Fibroblast of skin of abdomen (primary cell): ENCODE measurements at places on chromosomes 13 and 19.

DNA sequence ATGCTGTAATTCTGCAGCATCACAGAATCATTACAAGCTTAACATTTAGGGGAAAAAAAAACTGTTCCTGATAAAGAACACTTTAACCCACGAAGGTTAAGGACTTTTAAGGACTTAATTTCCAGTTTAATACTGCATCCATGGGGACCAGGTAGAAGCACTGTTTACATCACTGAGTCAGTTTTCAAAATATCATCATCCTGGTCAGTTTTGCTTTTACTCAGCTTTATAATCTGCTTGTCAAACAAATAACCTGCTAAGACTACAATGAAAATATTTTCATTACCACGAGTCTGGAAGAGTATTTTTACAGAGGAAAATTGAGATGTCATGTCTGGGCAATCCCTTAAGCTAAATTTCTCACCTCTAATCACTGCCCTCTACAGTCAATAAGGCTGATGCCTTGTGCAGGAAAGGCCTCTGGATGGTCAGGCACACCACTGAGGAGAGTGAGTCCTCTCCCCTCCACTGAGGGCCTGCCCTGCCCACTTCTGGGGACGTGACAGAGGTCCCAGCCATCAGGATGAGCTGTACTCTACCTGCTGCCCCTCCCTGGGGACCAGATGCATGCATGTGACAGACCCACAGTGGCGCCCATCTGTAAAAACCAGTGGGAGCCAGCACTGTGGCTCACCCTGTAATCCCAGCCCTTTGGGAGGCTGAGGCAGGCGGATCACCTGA lies 31.0 kb downstream of the FOXO1 start:
- DNase-seq: no peak

DNA sequence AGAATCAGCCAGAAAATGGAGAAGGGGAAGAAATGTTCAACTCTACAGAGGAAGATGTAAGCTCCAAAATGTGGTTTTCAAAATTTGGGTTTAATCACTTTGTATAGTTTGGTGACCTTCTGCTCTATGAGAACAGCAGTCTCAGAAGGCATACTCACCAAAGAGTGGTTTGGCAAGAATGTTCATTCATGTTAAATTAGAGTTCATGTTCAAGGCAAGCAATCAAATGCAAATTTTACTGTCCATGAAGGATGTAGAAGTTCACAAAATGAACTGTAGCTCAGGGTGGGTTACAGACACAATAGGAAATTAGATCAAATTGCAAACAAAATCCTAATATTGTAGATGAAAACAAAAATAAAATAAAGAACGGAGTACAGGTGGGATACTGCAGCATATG lies 606.7 kb upstream of the PCDH20 start:
- DNase-seq: no peak

DNA sequence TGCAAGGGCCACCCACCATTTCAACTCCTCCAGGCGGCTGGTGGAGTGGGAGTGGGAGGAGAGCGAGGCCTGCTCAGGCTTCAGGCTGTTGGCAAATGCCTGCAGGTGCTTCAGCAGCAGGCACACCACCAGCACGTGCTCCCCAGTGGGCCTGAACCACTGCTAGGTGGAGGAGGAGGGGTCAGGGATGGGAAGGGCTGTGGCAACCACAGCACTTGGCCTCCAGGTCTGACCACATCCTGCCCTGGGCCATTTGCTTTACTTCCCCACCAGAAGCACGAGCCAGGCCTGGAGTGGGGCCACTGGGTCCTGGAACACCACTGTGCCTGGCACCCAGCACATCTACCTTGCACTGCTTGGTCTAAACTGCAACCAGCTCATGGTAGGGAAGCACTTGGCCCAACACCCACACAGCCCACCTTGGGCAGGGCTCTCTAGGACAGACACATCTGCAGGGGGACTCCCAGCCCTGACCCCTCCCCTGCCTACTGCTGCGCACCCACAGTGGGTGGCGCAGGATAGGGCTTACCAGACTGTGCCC lies 26.2 kb downstream of the TUBA3C start:
- DNase-seq: no peak

DNA sequence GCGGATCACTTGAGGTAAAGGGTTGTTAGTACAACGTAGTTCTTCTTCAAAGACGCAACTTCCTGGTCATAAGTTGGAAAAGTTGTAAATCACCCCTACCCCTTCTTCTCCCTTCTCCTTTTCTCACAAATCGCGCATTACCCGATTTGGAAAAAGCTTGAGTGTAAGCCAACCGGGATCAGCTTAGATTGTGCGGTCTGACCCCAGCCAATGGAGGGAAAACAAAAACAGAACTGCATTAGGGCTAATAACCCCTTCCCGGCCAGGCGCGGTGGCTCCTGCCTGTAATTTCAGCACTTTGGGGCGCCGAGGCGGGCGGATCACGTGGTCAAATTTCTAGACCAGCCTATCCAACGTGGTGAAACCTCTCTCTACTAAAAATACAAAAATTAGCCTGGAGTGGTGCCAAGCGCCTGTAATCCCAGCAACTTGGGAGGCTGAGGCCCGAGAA lies 806 bp downstream of the ZNF90 start:
- DNase-seq: peak; percentile 27

DNA sequence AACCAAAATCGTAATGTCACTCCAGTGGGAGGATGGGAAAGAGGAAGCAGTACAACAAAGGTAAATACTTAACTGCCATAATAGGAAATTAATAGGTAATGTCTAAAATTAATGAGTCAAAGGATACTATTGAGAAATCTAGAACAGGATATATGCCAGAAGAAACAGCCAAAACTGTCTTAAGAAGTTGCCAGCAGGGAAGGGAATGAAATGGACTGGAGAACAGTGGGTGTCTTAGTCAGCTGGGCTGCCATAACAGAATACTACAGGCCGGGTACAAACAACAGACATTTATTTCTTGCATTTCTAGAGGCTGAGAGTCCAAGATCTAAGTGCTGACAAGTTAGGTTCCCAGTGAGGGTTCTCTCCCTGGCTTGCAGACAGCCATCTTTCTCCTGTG lies 40.3 kb upstream of the IPO5 start:
- no peak for DNase-seq

- DNase-seq: no peak
Observed at GRCh38 chr13:24243302-24243701, 66.1 kb upstream of the C1QTNF9 start.

- DNase-seq: peak; percentile 67
Observed at GRCh38 chr13:79874396-79875360, 393.7 kb downstream of the NDFIP2 start.

DNA sequence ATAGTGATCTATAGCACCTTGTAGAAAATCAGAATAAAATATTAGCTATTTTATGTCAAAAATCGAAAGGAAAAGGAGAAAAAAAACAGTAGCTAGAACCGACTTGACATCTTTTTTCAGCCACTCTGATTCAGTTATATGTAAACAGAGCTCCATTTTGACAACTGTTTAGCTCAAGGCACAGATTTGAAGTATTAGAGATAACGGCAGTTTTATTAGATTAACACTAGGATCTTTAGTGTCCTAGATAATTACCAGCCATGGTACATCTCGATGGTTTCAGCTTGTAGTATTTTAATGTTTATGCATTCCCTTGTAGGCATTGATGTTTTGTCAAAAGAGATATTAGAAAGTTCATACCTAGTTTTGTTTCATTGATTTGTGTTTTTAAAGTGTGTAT lies 67.3 kb downstream of the PCDH17 start:
- no peak for DNase-seq

- DNase-seq: no peak
Observed at GRCh38 chr13:29987340-29987739, 136.9 kb upstream of the UBL3 start.

DNA sequence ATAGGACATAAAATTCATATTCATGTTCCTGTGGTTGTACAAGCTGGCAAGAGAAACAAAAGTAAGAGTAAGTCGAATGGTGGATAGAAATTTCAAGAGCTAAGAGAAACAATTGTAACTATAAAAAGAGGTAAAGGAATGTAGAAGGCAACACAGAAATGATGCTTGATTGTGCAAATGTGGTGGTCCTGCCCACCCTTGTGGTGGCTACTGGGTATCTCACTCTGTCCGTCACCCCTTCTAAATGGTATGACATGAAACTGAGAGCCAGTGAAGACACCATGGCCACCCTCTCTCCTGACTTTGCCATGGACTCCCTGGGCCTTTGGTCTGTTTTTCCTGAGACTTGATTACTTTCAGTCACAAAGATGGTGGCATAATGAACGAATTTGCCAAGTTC lies 925.9 kb upstream of the SLITRK6 start:
- no peak for DNase-seq

DNA sequence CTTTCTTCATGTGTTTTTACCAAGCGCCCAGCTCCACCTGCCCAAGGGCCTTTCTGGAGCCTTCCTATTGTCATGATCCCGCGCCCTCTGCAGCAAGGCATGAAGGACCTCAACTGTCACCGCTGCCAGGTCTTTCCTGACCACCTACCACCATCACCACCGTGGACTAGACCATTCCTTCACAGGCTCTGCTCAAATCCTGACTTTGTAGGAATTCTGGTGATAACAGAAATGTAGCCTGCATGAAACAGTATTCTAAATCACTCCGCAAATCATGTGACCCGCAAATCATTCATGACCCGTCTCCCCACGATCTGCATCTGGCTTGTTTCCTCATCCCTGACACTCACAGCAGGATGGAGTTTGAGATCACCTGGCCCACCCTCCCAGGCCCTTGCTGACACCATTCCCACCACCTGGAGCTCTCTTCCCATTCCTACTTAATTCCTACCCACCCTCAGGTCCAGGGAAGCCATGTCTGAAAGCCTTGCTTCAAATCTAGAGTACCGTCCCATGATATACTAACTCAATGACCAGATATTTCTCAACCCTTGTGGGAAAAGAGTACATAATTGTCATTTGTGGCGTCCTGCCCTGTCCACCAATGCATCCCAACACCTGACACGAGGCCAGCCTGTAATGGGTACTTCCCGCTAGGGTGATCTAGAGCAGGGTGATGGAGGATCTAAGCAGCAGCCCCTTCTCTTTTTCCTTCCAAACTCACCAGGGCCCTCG lies 1.3 kb downstream of the UBE2S start:
- DNase-seq: no peak

- DNase-seq: no peak
Observed at GRCh38 chr19:46350029-46350757, 3.3 kb downstream of the PPP5C start.

GRCh38 chr13:67134417-67135129 lies 95.6 kb downstream of the PCDH9 start:
- DNase-seq: no peak

DNA sequence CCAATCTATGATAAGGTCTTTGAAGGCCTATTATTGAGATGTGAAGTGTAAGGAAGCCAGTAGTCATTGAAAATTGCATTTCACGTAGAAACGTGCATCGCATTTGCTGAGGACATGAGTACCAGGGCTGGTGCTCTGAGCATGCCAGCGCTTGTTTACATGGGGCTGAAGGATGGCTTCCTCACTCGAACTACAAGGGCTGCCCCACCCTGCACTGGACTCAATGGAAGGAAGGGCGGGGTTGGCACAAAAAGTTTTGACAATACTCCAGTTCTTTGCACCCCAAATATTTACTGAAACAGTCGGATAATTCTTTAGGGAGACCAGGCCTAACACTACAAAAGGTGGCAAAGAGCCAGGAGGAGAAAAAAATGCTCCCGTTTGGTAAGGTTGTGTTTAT lies 28.9 kb upstream of the MED4 start:
- no peak for DNase-seq

- no peak for DNase-seq
Observed at GRCh38 chr19:38699027-38699346, 45.3 kb downstream of the CAPN12 start.

DNA sequence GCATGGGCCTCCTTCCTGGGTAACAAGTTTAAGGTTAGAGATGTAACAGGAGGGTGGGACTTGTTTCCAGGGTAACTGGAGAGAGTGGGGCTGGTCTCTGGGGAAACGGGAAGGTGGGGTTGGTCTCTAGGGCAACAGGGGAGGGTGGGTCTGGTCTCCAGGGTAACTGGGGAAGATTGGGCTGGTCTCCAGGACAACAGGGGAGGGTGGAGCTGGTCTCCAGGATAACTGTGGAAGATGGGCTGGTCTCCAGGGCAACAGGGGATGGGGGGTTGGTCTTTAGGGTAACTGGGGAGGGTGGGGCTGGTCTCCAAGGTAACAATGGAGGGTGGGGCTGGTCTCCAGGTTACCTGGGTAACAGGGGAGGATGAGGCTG lies 36.5 kb downstream of the SPTBN4 start:
- DNase-seq: no peak

DNA sequence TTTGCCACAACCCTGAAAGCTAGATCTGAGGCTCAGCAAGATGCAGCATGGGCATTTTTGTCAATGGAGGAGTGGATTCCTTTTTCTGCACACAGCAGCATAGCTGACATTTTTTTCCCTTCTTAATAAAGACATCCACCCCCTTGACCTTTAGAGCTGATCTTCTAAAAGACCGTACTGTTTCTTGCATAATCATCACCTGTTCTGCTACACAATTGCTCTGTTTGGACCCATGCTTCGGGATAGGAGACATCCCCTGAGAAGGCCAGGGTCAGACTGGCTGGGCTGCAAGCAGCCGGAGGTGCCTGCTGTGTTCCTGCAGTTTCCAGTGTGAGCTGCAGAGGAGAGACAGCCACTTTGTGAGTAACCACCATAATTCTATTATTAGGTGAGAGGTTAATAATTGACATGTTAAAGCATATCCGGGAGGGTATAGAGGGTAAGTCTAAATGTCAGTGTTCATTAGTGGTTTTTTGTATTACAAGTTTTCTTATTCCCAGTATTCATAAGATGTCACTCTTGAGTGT lies 108.5 kb upstream of the C1QTNF9B start:
- peak; percentile 23 for DNase-seq

DNA sequence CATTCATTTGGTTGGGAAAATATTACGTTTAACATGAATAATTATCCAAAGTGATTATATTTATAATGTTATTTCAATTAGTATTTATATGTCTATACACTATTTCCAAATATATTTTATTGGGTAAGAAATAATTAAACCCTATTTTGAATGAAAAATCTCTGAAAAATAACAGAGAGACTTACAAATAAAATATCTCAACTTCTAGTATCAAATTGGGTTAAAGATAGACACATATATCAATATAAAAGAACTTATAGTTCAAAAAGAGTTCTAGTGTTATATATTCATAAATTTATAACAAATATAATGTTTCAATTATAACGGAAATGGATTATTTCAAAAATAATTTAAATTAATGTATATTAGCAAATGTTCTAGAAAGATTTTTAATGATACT lies 482.6 kb upstream of the PCDH20 start:
- DNase-seq: no peak

DNA sequence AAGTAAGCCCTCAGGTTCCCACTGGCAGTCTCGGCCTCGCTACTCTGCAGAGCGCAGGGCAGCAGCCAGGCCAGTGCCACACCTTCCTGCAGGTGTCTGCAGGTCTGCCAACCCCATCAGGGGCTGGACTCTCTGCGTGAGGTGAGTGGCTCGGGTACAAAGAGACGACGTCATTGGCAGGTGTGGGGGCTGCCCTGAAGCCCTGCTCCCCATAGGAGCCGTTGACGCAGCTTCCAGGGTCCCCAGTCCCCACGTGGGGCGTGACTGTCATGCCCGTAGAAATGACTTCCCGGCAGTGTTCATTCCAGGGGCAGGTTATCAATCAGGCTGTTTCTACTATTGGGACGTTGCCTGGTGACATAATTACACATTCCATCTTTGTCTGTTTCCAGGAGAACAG lies 15.3 kb upstream of the GJB6 start:
- DNase-seq: no peak
